ENCODE measurements at places on chromosomes 6 and 20.
A peak's percentile ranks its signal among the peaks of the same experiment; 100 is the strongest.

- no peak for DNase-seq
These were observed 183.3 kb downstream of the FOXC1 start for GRCh38 chr6:1792989-1793388.

- DNase-seq, result no peak
These were observed 582.4 kb downstream of the CDH26 start for GRCh38 chr20:60540591-60540990.

- no peak for DNase-seq
These were observed 671.2 kb downstream of the EPHA7 start for GRCh38 chr6:92748131-92748530.

GRCh38 chr20:5085380-5085779, 34.4 kb downstream of the PCNA start:
- peak; percentile 64 for DNase-seq

DNA sequence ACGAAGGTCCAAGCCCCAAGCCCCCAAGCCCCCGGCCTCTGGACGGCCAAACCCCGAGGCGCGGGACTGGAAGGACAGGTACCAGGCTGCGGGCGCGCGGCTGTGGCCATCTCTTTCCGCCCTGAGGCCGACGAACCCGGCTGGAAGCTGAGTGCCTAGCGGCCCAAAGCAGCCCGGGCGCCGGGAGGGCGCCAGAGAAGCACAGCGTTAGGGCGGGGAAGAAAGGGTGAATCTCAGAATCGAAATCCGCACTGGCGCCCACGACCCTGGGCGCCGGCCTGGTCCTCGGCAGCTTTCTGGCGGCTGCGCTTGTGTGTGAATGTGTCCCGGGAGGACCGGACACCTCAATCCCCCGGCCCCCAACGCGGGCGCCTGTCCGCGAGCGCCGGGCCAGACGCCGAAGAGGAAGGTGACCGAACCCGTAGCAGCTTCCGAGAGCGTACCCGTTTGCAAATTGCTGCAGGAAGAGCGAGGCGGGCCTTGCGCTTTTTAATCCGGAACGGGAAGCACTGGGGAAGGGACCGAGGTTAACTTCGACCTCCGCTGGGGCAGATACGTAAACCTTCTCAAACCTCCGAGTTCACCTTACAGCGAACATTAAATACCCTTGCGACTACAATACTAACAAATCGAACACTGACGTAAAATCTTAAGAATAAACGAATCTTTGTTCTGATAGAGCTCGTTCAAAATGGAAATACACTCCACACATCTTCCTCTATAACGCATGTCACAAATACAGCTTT, 2.9 kb downstream of the NRN1 start:
- peak; percentile 55 for DNase-seq
